ENCODE measurements at places on chromosomes 5 and 9.

DNA sequence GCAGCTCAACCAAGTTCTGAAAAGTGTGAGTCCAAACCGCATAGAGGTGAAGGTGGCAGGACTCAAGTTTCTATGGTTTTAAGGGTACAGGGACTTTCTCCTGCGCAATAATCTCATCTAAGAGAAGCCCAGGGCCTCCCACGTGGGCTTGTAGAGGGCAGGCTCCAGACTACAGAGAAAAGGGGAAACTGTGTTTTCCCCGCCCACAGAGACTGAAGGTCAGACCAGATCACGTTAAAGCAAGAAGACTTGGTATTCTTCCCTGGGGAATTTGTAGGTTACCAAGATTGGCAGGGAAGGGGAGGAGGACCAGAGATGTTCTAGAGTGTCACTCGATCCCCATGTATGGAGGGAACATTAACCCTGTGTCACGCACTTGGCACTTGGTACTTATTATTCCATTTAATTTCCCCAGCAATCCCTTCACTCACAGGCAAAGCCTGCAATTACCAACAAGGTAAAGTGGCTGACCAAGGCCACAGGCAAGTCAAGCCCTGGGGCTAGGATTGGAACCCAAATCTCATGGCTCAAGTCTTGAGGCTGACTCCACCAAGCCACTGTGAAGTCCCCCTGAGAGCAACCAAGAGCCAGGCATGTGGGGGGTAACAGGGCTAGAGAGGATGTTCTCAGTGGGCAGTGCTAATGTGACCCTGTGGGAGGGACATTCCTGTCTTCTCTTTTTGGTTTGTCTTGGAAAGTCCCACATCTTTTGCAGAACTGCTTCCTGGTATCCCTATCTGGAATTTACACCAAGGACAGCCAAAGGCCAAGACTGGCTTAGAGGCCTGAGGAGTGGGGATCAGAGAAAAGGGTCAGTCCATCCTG lies 18.3 kb upstream of the NEK6 start:
- DNase-seq = no peak

DNA sequence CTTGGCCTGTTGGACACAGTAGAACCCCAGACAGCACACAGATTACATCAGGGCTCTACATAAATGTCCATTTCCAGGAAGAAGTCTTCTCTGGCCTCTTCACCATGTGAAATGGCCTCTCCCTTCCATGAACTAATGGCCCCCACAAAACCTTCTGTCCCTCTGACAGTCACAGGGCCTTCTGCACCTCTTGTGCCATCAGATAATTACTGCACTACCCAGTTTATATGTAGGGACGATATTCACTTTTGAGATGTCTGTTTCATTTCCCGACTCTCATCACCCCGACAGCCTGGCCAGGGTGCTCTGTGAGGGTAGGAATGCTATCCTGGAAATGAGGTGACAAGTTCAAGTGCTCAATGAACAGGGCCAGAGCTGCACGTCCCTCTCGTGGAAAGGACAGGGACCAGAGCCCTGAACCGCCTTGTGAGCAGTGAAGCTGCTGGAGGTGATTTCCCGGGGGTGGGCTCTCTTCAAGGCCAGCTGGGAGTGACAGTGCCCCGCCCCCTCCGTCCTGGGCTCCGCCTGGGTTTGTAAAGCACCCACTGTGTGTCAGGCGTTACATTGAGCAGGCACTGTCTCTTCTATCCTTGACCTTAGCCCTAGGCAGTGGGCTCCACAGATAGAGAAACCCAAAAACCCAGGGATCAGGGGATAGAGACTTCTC lies 3.0 kb upstream of the FAM78A start:
- no peak for DNase-seq

GRCh38 chr5:123949807-123950340 lies 437.9 kb downstream of the CSNK1G3 start:
- DNase-seq = no peak

DNA sequence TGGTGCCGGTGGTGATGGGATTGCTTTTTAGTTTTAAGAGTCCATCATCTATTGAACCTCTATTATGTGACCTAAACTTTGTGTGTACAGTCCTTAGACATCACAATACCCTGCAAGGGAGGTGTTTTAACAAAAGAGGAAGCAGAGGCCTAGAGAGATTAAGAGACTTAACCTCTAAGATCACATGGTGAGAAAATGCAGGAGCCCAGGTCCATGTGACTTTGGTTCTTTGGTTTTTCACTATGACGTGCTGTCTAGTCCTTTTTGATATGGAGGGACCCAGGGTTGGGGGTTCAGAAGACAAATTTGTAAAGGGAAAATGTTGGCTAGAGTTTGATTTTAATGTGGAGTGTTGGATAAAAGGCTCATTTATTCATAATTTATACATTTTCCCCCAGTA lies 34.1 kb upstream of the TRMT10B start:
- no peak for DNase-seq

All from T-helper 9 cell (primary cell).